Lung microvascular endothelial cell (primary cell): ENCODE measurements at places on chromosomes 4 and X. TPM values are rescaled to one million over a fixed set of nuclear protein-coding genes. Genes with fewer than 3 reads are reported as not detected.
A peak's percentile ranks its signal among the peaks of the same experiment; 100 is the strongest.

- no peak for DNase-seq
Observed at GRCh38 chr4:1369479-1370079, 22.6 kb downstream of the UVSSA start.

- no peak for DNase-seq
Observed at GRCh38 chr4:179755322-179755721, 2313.1 kb upstream of the AGA start.

DNA sequence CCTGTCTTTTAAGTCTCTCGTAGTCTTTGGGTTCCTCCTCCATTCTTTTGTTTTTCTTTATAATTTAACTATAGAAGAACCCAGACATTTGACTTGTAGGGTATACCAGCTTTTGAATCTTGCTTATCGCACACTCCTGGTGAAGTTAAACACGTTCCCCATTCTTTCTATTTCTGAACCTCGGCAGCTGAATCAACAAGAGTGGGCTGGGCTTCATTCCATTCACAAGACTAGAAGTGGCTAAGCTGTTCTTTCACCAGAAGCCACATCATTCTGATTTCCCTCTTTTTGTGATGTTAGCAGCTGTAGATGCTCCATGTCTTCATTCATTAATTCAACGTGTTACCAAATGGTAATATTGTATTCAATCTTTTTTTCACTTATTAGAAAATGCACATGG lies 167.9 kb downstream of the CORIN start:
- DNase-seq, result no peak

GRCh38 chr4:4474476-4474875 lies 67.4 kb downstream of the STX18 start:
- DNase-seq, result no peak

- DNase-seq, result no peak
Observed at GRCh38 chr4:27412613-27413012, 552.0 kb downstream of the STIM2 start.

GRCh38 chrX:13226214-13226613 lies 93.6 kb downstream of the ATXN3L start:
- DNase-seq, result no peak

AMER1 gene
- total RNA-seq, result 0.65 and 1.2 TPM in 2 replicates

GABRG1 gene
- not detected in 2 replicates for total RNA-seq

DNA sequence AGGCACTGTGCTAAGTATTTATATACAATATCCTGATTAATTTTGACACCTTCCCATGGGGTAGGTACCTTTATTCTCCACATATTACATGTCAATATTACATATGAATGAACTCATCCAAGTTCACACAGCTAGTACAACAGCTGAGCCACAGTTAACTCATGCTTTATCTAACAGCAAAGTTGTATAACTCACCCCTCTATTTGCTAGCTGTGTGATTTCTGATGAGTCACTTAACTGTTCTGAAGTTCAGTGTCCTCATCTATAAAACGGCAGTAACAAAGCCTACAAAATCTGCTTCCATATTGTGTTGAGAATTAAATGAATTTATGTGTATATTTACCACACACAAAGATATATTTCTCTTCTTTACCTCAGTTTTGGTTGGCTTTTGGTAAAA lies 48.2 kb upstream of the KDR start:
- peak; percentile 83 for DNase-seq

RPL34 gene
- total RNA-seq, result 841 and 951 TPM in 2 replicates

- no peak for DNase-seq
Observed at GRCh38 chrX:136584545-136584944, 52.5 kb downstream of the VGLL1 start.

- DNase-seq, result no peak
Observed at GRCh38 chr4:110667670-110668069, 44.8 kb upstream of the PITX2 start.

GRCh38 chr4:78953769-78954666 lies 14.8 kb upstream of the PAQR3 start:
- peak; percentile 13 for DNase-seq

- DNase-seq, result peak; percentile 8
Observed at GRCh38 chr4:158428242-158428641, 93.4 kb upstream of the RXFP1 start.

CXCL11 gene
- total RNA-seq, result 0.20 and 0.44 TPM in 2 replicates

DNA sequence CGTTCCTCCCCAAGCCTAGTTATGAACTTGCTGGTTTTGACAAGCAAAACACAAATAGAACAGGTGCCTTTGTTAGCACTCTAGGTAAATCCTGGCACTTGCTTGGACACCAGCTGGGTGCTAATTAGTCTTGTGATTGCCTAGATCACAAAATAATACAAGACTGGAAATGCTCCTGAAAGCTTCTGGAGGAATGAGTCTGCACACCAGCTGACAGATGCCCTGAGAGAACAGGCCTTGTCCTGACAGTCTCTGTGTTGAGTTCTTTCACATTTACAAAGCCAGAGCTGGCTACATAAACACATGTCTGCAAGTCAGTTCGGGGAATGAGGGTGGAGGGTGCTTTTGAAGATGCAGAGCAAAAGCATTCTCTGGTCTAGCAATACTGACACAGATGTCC lies 93.8 kb downstream of the ELOVL6 start:
- no peak for DNase-seq

ADH1C gene
- not detected in 2 replicates for total RNA-seq

TMEM31 gene
- total RNA-seq, result 0.22 TPM in 1 of 2 replicates, not detected in the other

SAGE1 gene
- total RNA-seq, result not detected in 2 replicates

GRCh38 chrX:70452143-70452733 lies 7.6 kb downstream of the DLG3 start:
- DNase-seq, result peak; percentile 31

RAB41 gene
- total RNA-seq, result not detected in 2 replicates

DNA sequence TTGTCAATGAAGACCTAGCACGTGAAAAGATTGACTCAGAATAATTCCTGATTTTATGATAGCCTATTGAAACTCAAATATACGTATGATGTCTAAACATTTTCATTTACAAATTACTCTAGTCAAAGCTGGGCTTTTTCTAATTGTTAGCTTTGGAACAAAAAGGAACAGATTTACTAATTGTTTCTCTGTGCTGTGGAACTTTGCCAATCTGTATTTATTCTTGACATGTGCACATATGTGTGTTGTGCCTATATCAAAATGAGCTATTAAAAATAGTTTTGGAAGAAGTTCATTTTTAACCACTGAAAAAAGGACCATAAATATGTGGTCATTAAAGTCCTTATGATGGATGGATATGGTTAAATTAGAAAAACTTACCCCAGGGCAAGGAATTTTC lies 85.4 kb upstream of the PACRGL start:
- no peak for DNase-seq

GRCh38 chr4:78345237-78345636 lies 206.3 kb upstream of the ANXA3 start:
- DNase-seq, result no peak

DNA sequence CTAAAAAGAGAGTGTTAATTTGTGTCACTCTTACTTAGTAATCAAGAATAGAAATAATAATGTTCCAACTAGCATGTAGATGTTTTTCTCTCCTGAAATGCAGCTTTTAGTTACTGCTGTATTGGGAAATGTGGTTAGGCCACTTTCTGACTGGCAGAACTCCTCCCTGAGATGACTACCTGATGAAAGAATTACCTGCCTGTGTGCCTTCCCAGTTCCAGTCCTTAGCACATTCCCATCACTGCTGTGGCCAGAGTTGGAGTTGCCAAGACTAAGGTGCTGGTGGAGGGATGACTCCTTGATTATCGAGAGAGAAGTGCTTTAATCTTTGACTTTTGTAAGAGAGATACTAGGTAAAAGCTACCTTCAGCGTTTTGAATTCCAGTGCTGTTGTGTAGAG lies 9.5 kb downstream of the GAB1 start:
- no peak for DNase-seq

DNA sequence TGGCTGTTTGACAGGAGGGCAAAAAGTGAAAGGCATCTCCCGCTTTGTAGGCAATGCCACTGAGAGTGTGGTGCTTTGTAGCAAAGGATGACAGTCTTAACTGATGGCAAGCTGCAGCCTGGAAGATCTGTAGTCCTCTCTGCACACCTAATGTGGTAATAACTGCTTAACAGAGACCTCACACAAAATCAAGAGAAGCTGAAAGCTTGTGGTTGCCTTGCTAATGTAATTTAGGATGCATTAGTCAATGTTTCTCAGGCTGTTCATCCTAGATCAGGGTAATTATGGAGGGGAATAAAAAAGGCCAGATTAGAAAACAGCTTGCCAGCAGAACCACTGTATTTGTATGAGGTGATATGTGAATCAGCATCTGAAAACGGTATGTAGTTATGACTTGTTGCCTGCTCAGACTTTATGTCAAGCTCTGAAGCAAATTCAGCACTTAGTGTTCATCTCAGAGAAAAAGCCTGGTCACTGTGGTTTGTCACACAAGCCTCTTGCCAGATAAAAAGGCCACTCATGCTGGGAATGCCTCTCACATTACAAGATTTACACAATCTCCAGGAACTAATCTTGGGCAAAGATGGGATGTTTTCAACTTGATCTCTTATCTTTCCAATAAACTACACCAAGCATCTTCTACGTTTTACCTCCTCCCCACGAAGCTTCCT lies 130.8 kb downstream of the ENOX2 start:
- no peak for DNase-seq

DNA sequence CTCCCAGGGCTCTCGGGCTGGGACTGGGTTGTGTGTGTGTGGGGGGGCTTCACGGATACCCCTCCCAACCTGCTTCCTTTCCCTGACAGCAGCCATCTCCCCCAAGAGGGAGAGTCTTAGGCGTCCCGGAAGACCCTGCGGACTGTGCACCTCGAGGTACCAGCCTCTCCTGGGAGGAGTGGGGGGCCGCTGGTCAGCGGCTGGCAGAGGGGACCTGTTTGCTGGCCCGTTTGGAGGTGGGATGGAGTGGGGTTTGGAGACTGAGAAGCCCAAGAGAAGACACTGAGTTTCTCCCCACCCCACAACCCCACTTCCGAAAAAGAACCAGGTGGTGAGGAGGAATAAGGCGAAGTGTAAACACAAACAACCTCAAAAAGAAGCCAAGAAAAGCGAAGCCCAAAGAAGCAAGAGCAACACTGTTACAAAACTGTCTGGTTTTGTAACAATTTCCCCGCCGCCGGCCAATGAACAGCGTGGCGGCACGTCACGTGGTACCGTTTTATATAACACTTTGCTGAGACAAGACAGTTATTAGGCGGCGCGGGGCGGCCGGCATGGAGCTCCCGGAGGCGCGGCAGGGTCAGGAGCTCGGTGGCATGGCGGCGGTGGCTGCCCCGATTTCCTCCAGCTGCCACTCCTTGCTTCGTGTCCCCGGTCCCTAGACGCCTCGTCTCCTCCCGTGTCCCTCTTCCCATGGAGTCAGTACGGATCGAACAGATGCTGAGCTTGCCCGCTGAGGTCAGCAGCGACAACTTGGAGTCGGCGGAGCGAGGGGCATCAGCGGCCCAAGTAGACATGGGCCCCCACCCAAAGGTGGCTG lies at the start of gene LONRF3:
Gene LONRF3, plus strand, starts transcription at position 531 of the 820 bp plus-strand sequence. Its CDS starts 163 bp downstream, at position 694.
- DNase-seq, result peak; percentile 76

GRCh38 chr4:6608758-6609414 lies 31.6 kb upstream of the MRFAP1 start:
- DNase-seq, result no peak

DNA sequence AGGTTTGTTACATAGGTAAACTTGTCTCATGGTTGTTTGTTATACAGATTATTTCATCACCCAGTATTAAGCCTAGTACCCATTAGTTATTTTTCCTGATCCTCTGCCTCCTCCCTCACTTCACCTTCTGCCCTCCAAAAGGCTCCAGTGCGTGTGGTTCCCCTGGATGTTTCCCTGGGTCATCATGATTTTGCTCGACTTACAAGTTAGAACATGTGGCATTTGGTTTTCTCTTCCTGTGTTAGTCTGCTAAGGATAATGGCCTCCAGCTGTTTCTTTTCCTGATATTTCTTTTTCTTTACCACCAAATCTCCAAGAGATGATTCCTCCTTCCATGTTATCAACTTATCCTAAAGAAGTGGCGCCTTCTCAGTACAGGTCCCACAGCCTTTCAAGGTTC lies 543.1 kb upstream of the ADGRL3 start:
- DNase-seq, result no peak

REELD1 gene
- total RNA-seq, result not detected in 2 replicates

NDNF gene
- total RNA-seq, result 0.44 and 11.1 TPM in 2 replicates

C4orf33 gene
- total RNA-seq, result 1.6 and 3.5 TPM in 2 replicates

MAGEB17 gene
- not detected in 2 replicates for total RNA-seq

FGFBP2 gene
- not detected in 2 replicates for total RNA-seq

GRCh38 chr4:106194801-106195200 lies 121.2 kb downstream of the TBCK start:
- DNase-seq, result no peak

DNA sequence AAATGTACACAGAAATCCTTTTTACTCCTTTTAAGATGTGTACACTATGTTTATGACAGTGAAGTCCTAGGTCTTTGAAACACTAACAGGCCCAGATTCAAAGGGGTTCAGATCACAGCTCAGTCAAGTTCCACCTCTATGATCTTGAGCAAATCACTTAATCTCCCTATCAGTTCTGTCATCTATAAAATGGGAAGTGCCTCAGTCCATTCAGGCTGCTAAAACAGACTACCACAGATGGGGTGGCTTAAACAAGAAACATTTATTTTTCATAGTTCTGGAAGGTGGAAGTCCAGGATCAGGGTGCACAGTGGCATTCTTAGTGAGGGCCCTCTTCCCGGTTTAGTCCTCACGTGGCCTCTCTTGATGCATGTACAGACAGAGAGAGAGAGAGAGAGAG lies 117.1 kb downstream of the CORIN start:
- DNase-seq, result no peak

GRCh38 chrX:38515291-38515690 lies 46.1 kb upstream of the TSPAN7 start:
- DNase-seq, result no peak

EDA2R gene
- 0.60 and 1.5 TPM in 2 replicates for total RNA-seq

DNA sequence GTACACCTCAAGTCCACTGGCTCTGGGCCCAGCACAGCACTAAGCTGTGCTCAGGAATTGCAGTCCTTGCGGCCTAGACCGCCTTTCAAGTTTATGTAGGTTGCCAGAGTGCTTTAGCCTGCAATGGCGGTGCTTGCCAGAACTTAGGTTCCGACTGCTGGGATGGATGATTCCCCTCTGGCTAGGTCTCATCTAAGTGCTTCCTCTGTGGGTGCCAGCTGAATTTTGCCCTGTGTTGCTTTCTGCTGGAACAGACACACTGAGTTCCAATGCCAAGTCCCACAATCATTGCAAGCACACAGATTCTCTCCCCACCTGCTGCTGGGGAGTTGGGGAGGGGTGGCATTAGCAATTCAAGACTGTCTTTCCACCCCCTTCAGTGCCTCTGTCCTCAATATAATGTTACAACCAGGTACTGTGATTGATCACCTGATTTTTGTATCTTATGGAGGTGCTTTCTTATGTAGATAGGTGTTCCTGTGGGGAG lies 129.5 kb downstream of the GRID2 start:
- DNase-seq, result no peak

DNA sequence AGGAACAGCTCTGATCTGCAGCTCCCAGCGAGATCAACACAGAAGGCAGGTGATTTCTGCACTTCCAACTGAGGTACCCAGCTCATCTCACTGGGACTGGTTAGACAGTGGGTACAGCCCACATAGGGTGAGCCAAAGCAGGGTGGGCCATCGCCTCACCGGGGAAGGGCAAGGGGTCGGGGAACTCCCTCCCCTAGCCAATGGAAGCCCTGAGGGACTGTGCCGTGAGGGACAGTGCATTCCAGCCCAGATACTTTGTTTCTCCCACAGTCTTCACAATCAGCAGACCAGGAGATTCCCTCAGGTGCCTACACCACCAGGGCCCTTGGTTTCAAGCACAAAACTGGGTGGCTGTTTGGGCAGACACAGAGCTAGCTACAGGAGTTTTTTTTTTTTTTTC lies 555.9 kb downstream of the BCOR start:
- no peak for DNase-seq
